NCI-H2107 (cell line): ENCODE measurements at places on chromosomes 5 and 9.

GRCh38 chr5:78647838-78648358 is 674 bp downstream of the LHFPL2 start:
- DNase-seq = no peak

DNA sequence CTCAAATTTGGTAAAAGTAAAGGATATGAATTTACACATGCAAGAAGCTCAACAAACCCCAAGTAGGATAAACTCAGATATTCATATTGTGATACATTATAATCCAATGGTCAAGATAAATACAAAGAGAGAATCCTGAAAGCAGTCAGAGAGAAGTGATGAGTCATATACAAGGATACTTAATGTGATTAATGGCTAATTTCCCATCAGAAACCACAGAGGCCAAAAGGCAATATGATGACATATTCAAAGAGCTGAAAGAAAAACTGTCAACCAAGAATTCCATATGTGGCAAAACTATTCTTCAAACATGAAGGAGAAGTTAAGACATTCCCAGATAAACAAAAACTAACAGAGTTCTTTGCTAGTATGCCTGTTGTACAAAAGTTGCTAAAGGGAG is 19.5 kb upstream of the IRF1 start:
- no peak for DNase-seq

DNA sequence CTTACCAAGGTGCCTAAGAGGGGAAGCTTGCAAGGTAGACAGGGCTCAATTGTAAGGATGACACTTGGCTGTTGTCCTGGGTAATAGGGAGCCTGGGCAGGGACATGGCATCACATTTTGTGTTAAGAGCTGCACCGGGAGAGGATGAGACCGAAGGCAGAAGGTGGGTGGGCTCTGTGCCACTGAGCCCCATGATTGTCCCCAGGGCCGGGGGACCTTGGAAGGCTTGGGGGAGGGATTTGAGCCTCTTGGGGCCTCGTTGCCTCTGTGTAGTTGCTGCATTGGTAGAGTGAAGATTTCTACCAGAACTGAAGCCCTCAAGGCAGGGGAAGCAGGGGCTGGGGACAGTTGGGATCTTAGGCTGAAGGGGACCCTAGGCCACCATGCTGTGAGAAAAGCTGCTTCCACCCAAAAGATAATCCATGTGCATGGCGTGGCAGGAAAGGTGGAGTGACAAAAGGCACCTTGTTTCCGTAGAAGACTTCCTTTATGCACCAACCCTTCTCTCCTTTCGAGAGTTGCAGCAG is 11.9 kb downstream of the FGF18 start:
- DNase-seq = no peak

DNA sequence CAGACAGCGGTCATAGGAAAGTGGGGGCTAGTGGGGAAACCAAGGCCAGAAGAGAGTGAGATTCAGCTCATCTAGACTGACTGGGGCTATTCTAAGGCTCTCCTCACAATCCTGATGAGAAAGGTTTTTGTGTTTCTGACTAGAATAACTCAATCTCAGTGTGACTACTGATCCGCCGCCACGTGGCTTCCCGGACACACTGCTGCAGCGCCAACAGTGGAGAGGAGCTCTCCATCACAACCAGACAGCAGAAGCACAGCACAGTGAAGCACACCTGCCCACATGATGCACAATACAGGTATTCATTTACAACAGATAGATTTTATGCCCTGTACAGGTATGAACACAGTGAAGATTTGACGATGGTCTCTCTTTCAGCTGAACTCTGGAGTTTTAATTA is 25.4 kb downstream of the NREP start:
- no peak for DNase-seq

- DNase-seq = no peak
Measured at GRCh38 chr5:53180538-53180937, 71.0 kb upstream of the MOCS2 start.

DNA sequence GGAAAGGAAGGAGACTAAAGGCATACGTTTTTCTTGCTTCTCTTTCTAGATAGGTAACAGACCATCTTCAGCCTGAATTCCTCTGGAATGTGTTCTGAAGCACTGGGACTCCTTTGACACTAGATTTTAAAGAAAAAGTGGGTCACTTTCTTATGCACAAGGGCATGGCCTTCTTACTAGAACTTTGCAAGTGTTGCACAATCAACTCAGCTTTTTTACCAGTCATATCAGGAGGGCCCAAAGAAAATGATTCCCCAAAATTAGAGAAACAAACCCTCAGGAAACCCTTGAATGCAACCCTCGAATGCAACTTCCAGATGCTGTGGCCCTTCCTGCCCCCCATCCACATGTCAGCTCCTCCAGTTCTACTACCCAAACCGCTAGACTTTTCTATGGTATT is 93.9 kb downstream of the YTHDC2 start:
- no peak for DNase-seq

DNA sequence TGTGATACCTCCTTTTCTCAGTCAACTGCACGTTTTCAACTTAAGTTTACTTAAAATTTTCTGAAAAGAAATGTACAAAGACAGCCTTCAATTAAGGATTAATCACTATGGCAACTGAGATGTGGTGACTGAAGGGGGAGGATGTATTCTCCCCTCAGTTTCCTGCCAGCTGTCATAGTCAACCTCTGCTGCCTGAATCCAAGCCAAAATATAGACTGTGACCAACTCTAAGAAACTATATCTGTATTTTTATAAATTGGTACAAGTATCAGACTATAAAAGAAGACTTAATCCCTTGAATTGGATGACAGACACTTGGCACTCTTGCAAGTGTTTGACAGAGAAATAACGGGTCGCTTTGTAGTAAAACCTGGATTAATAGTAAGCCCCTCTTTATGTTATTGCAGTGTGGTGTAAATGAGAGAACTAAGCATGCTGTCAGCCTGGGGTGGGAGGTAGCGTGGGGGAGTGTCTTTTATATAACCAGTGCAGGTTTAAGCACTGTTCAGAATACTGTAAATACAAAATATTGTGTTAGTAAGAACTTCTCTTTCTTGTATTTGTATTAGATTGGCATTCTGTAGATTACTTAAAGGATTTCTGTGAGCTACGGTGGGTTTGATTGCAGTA is 106.4 kb downstream of the ERCC6L2 start:
- no peak for DNase-seq

GRCh38 chr5:38600329-38601045 is 44.0 kb upstream of the LIFR start:
- no peak for DNase-seq

- no peak for DNase-seq
Measured at GRCh38 chr9:69073103-69073502, 37.6 kb downstream of the FXN start.

GRCh38 chr9:114237781-114238180 is 82.4 kb downstream of the COL27A1 start:
- DNase-seq = no peak

DNA sequence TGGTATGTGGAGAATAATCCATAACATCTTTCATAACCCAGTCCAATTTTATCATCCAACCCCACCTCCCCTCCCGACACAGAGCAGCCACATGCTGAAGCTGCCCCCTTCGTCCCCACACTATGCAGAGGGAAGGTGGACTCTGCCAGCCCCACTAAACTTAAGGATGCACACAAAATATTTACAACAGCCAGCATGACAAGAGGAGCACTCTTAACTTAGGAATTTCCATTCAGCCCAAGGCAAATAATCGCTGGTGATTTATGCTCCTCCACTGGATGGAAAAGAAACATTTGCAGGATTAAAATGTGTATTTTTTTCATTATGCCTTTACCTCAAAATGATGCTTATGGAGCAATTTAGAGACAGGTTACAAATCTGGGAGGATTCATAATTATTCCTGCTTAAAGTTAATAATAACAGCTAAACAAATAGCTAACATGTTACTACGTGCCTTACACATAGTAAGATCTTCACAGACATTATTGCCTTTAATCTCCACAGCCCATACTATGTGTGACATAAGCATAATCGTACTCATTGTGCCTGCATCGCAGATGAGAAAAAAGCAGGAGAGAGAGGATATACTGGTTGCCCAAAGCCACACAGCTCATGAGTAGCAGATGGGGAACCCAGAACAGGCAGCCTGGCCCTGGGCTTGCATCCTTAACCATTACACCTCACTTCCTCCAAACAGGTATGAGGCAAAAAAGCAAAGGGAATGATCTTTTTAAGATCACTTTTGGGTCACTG is 92.6 kb downstream of the GLIS3 start:
- DNase-seq = no peak

- DNase-seq = no peak
Measured at GRCh38 chr5:24381861-24382489, 262.8 kb downstream of the CDH10 start.

GRCh38 chr9:77589046-77589795 is 58.9 kb downstream of the GNA14 start:
- peak; percentile 46 for DNase-seq

GRCh38 chr9:99509900-99510535 is 287.9 kb downstream of the SEC61B start:
- no peak for DNase-seq

DNA sequence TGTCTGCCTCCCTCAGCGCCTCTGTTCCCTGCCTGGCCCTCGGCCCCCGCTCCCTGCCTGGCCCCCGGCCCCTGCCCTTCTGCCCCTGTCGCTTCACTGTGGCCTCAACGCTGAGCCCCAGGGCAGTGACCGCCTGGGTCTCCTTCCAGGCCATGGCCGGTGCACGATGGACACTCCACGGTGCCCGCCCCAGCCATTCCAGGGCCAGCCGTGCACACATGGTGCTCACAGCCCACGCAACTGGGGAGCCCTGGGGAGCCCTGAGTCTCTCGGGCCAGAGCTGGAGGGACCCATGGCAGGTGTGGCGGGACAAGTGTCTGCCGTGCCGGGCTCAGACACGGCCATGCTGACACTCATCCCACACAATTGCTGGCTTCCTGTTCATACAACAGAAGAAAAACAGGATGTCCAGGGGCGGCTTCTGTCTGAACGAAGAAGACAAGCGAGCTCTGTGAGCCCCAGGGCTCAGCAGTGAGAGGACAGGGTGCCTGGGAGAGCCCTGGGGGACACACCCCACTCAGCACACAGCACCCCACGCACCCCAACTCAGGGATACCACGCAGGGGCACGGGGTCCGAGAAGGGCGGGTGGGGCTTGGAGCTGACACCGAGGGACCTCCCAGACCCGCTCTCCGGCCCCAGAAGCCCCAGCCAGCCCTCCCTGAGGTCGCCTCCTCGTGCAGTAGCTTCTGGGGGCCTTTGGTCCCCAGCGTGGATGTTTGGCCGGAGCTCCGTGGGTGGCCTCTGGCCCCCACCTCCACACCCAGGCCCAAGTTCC is 35.7 kb downstream of the EXD3 start:
- DNase-seq = no peak

DNA sequence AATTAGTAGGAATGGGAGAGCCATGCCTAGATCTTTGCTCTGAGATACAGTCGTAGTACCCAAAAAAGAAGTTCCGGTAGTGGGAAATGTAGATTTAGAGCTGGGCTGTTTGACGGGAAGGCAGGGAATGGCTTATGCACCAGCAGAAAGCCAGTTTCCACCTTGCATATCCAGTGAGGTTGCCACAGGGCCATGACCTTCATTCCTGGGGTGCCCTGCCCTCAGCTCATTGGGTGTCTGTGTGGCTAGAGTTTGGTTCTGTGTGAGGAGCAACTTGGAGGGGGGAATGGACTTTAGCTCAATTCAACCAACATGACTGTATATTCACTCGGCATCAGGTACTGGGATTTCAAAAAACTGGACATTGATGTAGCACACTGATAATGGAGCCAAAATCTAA is 300.1 kb downstream of the MLLT3 start:
- no peak for DNase-seq

GRCh38 chr5:76451031-76451701 is 48.1 kb downstream of the IQGAP2 start:
- no peak for DNase-seq

- no peak for DNase-seq
Measured at GRCh38 chr5:110398951-110399350, 327.5 kb downstream of the TMEM232 start.

DNA sequence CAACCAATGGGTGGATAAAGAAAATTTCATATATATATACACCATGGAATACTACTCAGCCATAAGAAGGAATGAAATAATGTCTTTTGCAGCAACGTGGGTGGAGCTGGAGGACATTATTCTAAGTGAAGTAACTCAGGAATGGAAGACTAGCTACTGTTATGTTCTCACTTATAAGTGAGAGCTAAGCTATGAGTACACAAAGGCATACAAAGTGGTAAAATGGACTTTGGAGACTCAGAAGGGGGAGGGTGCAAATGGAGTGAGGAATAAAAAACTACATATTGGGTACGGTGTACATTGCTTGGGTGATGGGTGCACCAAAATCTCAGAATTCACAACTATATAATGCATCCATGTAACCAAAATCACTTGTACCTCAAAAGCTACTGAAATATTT is 67.2 kb upstream of the RUSC2 start:
- no peak for DNase-seq

DNA sequence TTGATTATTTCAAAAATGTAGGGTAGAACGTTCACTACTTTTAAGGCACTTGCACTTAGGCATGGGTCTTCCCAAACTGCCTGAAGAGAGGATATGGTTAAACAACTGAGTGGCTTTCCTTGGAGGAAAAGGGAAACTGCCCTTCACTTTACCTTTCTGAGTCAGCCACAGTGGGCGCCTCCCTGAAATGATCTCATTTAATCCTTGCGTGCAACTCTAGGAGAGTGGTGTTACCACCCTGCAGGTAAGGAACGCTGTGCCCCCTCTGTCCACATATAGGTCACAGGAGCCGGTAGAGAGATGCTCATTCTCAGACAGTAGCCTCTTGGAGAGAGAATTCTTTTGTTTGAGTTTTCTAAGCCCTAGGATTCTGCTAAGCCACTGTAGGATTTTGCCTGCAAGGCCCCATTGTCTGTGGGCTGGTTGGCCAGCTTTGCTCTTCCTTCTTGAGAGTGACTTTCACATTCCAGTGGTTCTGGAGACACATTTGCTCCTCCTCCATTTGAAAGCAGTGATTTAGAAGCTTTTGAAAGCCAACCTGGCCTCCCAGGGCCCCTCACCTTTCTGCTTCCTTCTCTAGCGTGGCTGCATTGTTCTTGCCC is 110.3 kb upstream of the CTSL start:
- DNase-seq = no peak

- no peak for DNase-seq
Measured at GRCh38 chr9:89431930-89432725, 65.8 kb downstream of the SEMA4D start.

- no peak for DNase-seq
Measured at GRCh38 chr5:167001246-167001645, 1290.2 kb upstream of the WWC1 start.

DNA sequence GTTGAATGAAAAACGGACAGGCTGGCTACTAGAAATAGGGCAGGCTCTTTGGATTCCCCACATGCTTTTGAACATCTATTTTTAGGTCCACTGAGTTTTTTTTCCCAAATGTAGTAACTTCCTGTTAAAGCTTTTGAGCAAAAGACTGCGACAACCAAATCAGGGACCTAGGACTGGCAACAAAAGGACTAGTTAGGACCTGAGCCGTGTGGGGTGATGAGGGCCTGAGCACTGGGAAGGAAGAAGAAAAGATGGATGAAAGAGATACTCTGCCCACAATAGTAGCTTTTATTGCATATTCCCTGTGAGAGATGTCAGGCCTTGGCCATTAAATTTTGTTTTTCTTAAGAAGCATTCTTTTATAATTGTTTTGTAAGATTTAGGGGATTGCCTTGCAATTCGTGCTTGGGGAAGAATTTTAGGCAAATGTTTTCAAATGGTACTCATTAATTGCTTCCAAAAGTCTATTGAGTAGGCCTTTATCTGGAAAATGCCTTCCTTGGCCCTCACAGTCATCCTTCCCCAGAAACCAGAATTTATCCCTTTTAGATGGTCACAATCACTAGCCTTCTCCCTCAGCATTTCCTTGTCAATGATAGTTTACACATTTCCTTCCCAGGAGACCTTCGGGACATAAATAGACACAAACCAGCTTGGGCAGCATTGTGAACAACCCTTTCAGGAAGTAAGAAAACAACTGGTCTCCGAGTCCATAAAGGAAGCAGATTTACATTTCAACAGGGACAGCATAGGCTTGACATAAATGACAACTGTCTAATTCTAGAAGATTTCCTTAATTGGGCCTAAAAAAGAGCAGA is 166.5 kb downstream of the RMI1 start:
- DNase-seq = no peak
